Effector memory CD8-positive, alpha-beta T cell (primary cell): ENCODE measurements at places on chromosomes 6 and 20.

DNA sequence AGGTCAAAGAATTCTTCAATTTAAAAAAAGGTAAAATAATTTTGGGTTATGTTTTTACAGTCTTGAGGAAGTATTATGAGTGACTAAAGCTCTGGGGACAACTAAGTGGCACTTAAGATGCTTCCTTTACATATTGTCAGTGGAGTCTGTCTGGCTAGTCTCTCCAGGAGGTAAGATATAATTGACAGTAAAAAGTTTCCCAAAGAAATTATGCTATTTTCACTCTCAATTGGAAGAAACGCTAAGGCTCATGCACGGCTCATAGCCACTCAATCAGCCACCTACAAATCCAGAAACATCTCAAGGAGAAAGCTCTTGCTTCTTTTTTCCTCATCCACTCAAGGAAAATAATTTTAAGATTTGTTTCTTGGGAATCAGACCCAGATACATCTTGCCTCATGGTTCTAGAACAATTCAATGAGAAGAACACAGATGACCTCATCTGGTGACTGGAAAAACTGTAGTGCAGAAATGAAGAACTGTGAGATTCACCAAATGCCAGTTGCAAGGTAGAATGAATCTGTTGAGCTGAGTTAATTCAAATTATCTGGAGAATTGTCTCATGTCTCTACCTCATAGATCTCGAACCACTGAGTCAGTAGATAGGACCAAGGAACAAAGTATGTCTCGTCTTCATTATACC, 252.9 kb downstream of the TPBG start:
- no peaks in the 10 kb centered on the region for H3K4me1 ChIP-seq
- H3K27ac ChIP-seq, result no peak overlapping the region
- no peak overlapping the region for H3K4me3 ChIP-seq
- no peaks in the 10 kb centered on the region for H3K27me3 ChIP-seq

DNA sequence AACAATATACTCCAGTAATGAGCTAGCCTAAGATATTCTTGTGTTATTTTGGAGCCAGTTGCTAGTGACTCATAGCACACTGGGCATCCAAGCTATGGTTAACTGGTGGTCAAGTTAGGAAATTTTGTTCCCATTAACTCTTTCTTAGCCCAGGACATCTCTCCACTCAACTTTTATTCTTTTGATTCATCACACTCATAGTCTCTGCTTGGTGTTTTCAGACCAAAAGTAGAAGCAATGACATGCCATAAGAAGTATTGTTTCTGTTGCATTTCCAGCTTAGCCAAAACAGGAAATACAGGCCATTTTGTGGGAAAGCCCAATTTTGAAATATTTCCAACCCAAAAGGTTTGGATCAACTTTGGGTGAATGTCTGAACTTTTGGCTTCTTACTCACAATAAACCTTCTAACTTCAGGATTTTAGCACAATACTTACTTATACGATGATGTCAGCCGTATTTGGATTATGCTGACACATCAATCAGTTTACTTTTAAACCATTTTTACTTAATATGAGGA, 31.6 kb upstream of the CCN2 start:
- H3K27ac ChIP-seq, result no peak overlapping the region
- no peaks in the 10 kb centered on the region for H3K36me3 ChIP-seq
- no peak overlapping the region for H3K4me3 ChIP-seq
- H3K4me1 ChIP-seq, result no peaks in the 10 kb centered on the region
- no peak for DNase-seq

GRCh38 chr6:119197271-119197670, 118.8 kb upstream of the FAM184A start:
- H3K4me3 ChIP-seq, result no peak overlapping the region
- H3K36me3 ChIP-seq, result peaks cover 36% of the 10 kb centered on the region
- peak overlapping the region; percentile 19 for H3K27ac ChIP-seq
- H3K4me1 ChIP-seq, result no peaks in the 10 kb centered on the region

- peaks cover 73% of the 10 kb centered on the region for H3K36me3 ChIP-seq
- no peaks in the 10 kb centered on the region for H3K4me1 ChIP-seq
- no peaks in the 10 kb centered on the region for H3K27me3 ChIP-seq
- H3K27ac ChIP-seq, result peak overlapping the region; percentile 46
- no peak for DNase-seq
Measured at GRCh38 chr6:152271776-152272464, 365.2 kb downstream of the SYNE1 start.

DNA sequence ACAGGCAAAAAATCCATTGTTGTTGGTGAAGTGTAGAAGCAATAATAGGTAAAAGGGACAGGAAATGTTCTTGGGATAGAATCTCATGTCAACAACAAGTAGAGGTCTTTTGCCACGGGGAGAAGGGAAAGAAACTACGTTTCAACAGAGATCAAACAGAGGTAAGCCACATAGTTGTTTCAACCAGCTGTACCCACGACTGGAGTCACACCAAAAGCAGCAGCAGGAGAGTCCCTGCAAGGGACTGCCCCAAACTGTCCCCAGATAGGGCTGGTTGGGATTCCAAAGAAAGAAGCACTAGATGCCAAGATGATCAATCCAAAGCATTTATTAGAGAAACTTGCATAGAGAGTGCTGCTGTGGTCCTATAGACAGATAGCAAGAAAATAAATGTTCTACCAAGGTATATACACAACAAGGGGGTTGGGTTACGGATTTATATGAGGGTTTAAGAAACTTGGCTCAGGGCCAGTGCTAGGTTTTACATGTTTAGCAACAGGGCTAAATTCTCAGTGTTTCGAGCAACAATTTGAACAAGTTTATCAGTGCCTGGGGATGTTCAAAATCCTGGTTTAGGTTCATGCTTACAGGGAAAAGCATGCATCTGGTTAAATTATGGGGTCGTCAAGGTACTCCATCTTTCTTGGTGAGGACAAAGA, 466.5 kb downstream of the MMUT start:
- no peaks in the 10 kb centered on the region for H3K4me1 ChIP-seq
- DNase-seq, result no peak
- no peaks in the 10 kb centered on the region for H3K36me3 ChIP-seq
- H3K27me3 ChIP-seq, result no peaks in the 10 kb centered on the region
- H3K4me3 ChIP-seq, result no peak overlapping the region

DNA sequence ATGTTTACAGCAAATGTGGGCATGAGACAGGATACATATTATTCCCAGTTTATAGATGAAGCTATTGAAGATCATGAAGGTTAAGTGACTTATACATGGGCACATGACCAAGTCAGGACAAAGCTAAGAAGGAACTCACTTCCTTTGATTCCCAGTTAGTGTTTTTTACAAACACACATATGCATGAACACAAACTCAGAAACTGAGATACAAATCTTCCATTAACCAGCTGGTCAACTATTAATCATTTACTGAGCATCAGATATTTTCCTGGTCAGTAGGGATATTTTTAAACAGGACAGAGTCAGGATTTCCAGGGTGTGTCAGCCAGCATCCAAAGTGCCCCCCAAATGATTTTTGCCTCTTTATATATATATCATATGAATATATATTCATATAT, 222.2 kb downstream of the OGFRL1 start:
- no peak overlapping the region for H3K4me3 ChIP-seq
- DNase-seq, result no peak
- no peaks in the 10 kb centered on the region for H3K4me1 ChIP-seq
- H3K36me3 ChIP-seq, result peaks cover 3% of the 10 kb centered on the region
- H3K27me3 ChIP-seq, result no peaks in the 10 kb centered on the region

DNA sequence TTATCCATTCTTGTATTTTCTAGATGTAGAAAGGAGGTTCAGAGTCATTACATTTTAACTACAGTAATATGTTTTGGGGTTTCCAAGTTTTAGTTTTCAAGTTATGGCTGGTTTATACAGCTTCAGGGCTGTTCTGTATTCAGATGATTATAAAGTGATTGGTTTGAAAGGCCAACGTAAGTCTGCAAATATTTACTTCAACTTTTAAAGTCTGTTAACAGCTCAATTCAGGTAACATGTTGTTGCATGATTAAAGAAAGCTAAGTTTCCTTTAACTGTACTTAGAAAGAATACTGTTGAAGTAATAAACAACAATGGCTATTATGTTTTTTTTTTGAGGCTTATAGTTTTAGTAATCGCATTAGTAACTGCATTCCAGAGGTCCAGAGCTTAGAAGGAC, 22.8 kb upstream of the GCLC start:
- H3K36me3 ChIP-seq, result no peaks in the 10 kb centered on the region
- no peak for DNase-seq
- H3K4me1 ChIP-seq, result no peaks in the 10 kb centered on the region
- no peak overlapping the region for H3K4me3 ChIP-seq

DNA sequence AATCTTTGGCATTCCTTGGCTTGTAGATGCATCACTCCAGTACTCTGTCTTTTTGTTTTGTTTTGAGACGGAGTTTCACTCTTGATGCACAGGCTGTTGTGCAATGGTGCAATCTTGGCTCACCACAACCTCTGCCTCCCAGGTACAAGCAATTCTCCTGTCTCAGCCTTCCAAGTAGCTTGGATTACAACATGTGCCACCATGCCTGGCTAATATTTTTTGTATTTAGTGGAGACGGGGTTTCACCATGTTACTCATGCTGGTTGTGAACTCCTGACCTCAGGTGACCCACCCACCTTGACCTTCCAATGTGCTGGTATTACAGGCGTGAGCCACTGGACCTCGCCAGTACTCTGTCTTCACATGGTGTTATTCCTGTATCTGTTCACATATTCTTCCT, 35.8 kb upstream of the LGSN start:
- no peak overlapping the region for H3K4me3 ChIP-seq
- no peaks in the 10 kb centered on the region for H3K36me3 ChIP-seq
- peaks cover 4% of the 10 kb centered on the region for H3K4me1 ChIP-seq
